Right forelimb (tissue), 1 donor: ENCODE measurements at places on chromosomes 3 and 15.

GRCh38 chr3:180362081-180362480 is 239.9 kb upstream of the TTC14 start:
- no peak for DNase-seq

- DNase-seq, result no peak
Observed at GRCh38 chr15:89767411-89767915, 8.7 kb upstream of the MESP2 start.

DNA sequence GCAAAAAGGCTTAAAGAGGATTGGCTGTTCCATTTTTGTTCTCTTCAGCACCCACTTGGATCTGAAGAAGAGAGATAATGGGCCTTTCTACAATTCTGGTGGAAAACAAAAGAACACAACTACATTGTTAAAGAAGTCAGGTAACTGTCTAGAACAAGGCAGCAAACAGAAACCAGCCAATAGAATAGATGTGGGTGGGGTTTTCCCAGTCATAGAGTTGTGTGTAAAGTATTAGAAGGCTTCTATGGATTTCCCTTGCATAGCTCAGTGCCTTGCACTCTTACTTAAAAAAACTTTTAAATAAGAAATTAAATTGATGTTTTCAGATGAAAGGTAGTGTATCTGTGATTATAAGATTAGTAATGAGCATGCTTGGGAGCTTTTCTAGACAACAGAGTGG is 462.7 kb upstream of the ATP11B start:
- DNase-seq, result no peak

DNA sequence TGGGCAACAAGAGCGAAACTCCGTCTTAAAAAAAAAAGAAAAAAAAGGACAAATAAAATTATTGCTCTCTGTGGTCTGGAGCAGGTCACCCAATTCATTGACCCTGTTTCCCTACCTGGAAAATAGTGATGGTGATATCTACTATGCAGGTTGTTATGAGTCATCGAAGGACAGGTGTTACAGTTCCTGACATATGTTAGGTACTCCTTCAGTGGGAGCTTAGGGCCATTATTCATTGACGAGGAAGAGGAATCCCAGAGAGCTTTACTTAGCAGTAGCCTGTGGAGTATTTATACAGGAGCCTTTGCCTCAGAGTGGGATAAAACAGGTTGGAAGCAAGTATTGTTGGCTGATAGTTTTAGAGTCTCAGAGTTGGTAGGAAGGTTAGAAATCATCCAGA is 74.5 kb downstream of the SLC7A14 start:
- no peak for DNase-seq

DNA sequence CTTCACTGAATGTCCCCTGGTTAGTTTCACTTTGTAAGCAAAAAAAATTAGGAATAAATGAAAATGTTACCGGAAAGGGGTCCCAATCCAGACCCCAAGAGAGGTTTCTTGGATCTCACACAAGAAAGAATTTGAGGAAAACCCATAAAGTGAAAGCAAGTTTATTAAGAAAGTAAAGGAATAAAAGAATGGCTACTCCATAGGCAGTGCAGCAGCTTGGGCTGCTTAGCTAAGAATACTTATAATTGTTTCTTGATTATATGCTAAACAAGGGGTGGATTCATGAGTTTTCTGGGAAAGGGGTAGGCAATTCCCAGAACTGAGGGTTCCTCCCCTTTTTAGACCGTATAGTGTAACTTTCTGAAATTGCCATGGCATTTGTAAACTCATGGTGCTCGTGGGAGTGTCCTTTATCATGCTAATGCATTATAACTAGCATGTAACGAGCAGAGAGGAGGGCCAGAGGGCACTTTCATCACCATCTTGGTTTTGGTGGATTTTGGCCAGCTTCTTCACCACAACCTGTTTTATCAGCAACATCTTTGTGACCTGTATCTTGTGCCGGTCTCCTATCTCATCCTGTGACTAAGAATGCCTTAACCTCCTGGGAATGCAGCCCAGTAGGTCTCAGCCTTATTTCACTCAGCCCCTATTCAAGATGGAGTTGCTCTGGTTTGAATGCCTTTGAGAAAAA is 41.0 kb upstream of the CMSS1 start:
- DNase-seq, result no peak

DNA sequence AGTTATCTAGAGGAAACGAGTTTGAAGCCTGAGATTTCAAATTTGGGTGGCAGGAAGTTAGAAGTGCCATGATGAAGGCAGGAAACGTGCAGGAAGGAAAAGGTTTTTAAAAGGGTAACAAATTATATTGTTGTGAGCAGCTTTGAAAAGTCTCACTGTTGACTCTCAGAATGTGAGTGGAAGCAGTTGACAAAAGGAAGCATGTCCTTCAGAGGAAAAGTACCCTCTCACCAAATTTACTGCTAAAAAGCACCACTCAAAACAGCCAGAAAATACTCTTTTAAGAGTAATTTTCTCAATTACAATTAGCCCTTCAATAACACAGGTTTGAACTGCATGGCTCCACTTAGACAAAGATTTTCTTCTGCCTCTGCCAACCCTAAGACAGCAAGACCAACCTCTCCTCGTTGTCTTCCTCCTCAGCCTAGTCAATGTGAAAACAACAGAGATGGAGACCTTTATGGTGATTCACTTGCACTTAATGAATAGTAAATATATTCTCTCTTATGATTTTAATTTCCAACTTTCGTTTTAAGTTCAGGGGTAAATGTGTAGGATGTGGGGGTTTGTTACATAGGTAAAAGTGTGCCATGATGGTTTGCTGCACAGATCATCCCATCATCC is 117.1 kb upstream of the LIPC start:
- no peak for DNase-seq

DNA sequence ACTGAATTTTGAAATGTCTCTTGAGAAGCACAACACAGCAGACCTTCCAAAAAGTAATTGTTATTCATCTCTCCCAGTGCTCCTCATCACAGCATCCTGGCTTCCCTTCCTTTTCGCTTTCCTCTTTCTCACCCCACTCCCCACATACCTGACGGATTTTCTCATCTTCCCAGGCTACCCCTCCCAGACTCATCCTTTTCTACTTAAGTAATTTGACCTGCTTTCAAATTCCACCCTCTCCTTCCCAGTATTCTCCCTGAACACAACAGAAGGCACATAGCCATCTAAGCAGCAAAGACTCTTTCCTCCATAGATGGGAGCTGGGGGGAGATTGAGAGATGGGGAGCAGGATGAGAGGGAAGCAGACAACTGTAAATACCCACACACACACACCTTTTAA is 187.1 kb upstream of the STT3B start:
- no peak for DNase-seq

GRCh38 chr3:145739926-145740325 is 421.1 kb downstream of the PLOD2 start:
- DNase-seq, result no peak

- no peak for DNase-seq
Observed at GRCh38 chr3:35727179-35727578, 87.9 kb downstream of the ARPP21 start.

- no peak for DNase-seq
Observed at GRCh38 chr3:29152379-29152778, 128.5 kb upstream of the RBMS3 start.

GRCh38 chr15:28993051-28993719 is 107.4 kb downstream of the APBA2 start:
- DNase-seq, result no peak

- DNase-seq, result no peak
Observed at GRCh38 chr15:52728899-52729298, 49.7 kb upstream of the ATOSA start.

DNA sequence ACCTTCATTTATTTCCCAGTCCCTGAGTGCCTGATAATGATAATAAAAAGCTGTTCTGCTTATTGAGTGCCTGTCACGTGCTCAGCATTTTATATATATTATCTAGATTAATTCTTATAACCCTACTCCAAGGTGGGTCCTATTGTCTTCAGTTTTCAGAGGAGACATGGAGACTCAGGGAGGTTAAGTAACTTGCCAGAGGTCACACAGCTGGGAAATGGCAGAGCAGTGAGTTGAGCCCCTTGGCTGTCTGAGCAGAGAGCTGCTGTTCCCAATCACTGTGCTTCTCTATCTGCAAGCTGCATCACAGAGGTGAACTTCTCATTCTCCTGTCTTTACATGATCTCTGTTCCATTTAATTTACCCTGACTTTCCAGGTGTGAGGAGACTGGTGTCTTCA is 32.3 kb upstream of the MRPS22 start:
- no peak for DNase-seq

GRCh38 chr3:17678116-17678741 is 64.2 kb downstream of the TBC1D5 start:
- no peak for DNase-seq

DNA sequence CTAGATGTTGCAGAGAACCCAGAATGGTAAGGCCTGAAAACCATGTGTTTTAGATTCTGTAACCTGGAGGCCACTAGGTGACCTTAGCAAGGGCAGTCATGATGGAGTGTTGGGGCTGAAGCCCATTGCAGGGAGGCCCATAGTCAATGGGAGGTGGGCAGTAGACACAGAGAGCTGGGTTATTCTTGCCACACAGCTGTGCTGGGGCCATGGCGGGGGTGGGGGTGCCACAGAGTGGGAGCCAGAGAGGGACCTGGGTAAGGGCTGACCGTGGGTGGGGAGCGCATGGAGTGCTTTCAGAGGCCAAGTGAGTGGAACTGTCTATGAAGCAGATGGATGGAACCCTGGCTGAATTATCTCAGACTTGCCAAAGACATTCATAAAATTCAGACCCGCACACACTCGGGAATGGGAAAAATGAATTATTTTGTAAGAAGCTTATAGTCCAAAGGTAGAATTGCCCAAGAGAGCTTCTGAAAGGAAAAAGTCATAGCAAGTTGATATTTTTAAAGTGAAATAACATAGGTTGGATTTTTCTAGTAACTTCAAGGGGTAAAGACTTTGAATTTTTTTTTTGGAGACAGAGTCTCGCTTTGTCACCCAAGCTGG is 53.9 kb downstream of the SMAD3 start:
- DNase-seq, result no peak

GRCh38 chr15:64981812-64982431 is 7.8 kb downstream of the SPG21 start:
- DNase-seq, result no peak

GRCh38 chr3:52982839-52983238 is 63.0 kb downstream of the SFMBT1 start:
- DNase-seq, result no peak

- no peak for DNase-seq
Observed at GRCh38 chr15:58307313-58307961, 124.4 kb upstream of the LIPC start.

DNA sequence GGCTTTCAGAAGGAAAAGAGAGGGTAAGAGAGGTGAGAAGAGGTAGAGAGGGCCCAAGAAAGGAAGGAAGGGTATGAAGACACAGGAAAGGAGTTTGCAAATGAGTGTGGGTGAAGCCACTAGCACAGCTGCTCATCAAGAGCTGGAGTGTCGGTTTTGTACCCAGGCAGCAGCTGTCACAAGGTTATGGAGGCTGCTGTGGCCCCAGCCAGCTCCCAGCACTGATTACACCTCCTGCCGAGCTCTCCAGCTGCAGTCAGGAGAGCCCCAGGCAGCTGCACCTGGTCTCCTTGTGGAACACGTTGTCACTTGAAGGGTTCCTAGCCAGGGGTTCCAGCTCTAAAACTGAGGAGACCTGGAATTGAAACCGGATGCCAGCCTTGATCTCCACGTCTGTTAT is 60.4 kb upstream of the CHD2 start:
- DNase-seq, result no peak

DNA sequence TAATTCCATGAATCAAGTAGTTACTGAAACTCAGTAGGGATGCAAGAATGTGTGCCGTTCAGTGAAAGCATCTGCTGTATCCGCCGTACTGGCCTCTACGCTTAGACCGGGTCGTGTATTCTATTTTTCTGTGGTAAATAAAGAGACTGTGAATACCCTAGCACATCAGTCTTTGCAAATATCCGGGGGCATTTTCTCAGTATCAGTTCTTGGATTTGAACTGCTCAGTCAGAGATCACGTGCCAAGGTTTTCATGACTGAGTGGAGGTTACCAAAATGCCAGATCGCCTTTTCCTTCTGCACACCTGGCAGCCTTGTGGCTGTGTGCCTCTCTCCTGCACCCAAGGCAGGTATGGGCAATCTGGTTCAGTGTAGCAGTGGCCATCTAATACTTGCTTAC is 377.0 kb downstream of the OCA2 start:
- DNase-seq, result no peak
